ENCODE measurements at places on chromosomes 2 and 18. TPM values are rescaled to one million over a fixed set of nuclear protein-coding genes. Genes with fewer than 3 reads are reported as not detected.

Gene CEP76
- total RNA-seq, result 9.5 TPM

Gene EPAS1
- 392 TPM for total RNA-seq

Gene RAPGEF4
- 13.9 TPM for total RNA-seq

Gene HSPD1
- total RNA-seq, result 205 TPM

Gene NEUROD1
- total RNA-seq, result not detected

Gene GPR155
- 1.4 TPM for total RNA-seq

Gene MALL
- 130 TPM for total RNA-seq

Gene IL1RL1
- 31.0 TPM for total RNA-seq

Gene CENPA
- 5.2 TPM for total RNA-seq

Gene ASAP2
- total RNA-seq, result 72.8 TPM

Gene CDH19
- total RNA-seq, result not detected
